ENCODE measurements at places on chromosomes 2 and 18.

GRCh38 chr2:99961196-99961913 is 181.0 kb downstream of the AFF3 start:
- DNase-seq: no peak

DNA sequence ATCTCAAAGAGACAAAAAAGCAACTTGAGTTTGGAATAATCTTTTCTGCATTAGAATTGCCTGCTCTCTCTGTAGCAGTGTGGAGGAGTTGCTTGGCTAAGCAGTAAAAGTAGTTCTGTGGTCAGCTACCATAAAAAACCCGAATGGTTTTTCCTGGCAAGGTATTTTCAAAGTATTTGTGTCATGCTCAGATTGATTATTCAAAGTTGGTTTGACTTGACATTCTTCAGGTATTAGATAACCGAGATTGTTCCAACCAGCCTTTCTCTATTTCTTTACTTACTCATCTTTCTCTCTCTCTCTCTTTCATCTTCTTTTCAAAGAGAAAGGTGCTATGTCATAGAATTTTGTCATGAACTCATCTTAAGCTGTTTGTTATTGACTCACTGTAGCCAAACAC is 404.9 kb downstream of the CPS1 start:
- no peak for DNase-seq

DNA sequence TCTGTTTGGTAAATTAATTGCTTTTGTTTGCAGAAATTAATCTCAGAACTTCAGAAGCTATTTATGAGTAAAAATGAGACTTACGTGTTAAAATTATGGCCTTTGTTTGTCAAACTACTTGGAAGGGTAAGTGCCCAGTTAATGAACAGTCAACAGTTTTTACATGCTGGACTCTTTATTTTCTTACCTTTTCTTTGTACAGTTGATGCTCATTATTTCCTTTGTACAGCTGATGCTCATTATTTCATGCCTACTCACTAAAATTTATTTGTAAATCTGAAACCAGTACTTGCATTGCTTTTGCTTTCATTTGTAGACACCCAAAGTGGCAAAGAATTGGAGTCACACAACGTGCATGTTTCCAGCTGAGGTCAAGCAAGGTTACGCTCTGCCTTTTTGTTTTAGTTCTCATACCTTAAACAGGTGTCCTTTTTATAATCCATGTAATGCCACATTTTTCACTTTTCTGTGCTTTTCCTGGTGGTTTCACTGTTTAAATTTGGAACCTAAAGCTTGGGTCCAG is 13.3 kb downstream of the RIF1 start:
- no peak for DNase-seq

DNA sequence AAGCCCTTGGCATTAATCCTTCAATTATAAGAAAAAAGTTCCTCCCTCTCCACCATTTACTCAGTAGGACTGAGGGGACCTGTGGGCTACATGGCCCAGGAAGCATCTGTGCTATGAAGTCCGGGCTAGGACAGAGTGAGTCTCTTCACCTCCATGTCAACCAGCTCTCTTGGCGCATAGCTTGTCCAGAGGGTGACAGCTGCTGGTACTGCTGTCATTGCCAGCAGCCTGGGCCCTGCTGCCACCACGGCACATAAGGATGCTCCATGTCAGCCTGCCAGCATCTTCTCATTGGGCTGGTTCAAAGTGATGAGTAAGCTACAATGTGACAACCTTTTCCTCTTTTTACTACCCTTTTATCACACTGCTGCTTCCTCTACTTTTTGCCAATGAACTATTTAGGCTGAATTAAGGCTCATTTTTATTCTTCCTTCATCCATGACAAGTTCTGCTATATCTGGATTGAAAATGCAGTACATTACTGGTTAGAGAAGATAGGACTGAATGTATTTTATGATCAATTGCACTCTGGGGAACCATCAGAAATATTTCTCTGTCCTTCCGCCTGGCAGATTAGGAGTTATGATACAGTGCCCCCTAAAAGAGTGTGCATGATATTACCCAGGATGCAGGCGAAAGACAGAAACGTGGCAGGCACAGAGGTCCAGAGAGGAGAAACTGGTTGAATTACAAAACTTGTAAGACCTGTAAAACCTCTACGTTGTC is 258.9 kb upstream of the TNP1 start:
- DNase-seq: no peak

GRCh38 chr2:70118798-70119454 is 31.6 kb downstream of the PCBP1 start:
- DNase-seq: no peak

- DNase-seq: no peak
Measured at GRCh38 chr18:78082816-78083215, 833.2 kb downstream of the GALR1 start.

GRCh38 chr18:2656981-2657512 is 1.5 kb downstream of the SMCHD1 start:
- DNase-seq: peak; percentile 50

DNA sequence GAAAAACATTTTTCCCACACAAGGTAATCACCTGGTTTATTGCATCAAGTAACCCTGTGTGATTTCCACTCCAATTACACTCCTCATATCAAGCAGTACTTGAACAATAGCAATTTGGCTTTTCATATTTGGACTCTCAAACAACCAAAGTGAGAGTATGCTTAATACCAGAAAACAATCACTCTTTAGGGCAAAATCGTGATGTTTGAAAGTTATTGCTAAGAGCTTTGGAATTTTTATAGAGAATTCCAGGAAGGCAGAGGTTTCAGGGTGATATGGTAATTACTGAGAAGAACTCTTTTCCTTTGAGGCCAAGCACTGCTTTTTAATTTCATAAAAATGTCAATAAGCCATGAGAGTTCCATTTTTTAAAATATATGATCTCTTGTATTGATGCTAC is 779.5 kb upstream of the LRRTM1 start:
- no peak for DNase-seq

DNA sequence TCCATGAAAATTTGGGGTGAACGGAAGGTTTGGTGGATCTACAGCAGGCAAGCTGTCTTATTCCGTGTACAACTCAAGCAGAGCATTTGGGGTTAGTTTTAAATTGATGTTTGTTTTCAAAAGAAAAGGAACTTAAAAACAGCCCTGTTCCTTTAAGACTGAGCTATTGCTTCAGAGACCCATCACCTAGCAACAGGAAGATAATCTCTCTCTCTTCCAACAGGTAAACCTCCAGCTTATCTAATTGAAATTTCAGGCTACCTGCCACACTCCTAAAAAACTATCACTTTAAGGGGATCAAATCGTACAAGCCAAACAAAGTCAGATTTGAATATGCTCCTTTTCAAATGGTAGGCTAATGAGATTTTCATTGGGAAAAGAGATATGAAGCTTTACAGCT is 101.8 kb downstream of the RNF152 start:
- DNase-seq: no peak

- DNase-seq: no peak
Measured at GRCh38 chr18:36085195-36085594, 17.8 kb upstream of the RPRD1A start.

GRCh38 chr2:57880446-57880845 is 166.2 kb upstream of the VRK2 start:
- DNase-seq: no peak

GRCh38 chr2:207901401-207901800 is 123.9 kb downstream of the PLEKHM3 start:
- peak; percentile 47 for DNase-seq

GRCh38 chr2:161100211-161100895 is 59.9 kb upstream of the TANK start:
- DNase-seq: no peak

DNA sequence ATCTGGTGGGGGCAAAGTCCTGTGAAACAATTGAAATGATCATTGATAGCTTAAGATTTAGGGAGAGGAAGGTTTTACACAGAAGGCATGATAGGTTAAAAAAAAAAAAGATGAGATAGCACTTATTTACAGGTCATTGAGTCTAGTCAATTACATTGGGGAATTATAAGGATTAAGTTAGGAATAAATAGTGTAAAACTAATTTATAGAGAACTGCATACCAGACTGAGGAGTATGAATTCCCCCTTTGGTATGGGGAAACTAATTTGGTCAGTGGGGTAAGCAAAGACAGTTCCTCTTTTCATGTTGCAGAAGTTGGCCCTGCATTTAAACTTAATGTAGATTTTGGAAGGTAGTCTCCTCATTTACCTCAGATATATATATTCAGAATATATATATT is 10.8 kb downstream of the GLS start:
- DNase-seq: no peak

GRCh38 chr18:5851998-5852397 is 43.3 kb downstream of the TMEM200C start:
- no peak for DNase-seq

DNA sequence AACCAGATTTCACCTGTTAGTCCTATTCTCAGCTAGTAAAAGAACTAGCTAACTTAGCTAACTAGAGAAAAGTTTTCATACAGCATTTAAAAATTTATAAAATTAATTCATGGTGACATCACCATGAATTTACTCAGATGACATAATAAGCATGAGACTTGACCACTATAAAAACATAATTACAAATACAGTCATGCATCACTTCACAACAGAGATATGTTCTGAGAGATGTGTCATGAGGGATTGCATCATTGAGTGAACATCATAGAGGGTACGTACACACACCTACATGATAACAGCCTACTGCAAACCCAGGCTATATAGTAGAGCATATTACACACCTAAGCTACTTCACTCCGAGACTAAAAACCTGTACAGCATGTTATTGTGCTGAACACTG is 481.3 kb upstream of the CHAC2 start:
- no peak for DNase-seq

DNA sequence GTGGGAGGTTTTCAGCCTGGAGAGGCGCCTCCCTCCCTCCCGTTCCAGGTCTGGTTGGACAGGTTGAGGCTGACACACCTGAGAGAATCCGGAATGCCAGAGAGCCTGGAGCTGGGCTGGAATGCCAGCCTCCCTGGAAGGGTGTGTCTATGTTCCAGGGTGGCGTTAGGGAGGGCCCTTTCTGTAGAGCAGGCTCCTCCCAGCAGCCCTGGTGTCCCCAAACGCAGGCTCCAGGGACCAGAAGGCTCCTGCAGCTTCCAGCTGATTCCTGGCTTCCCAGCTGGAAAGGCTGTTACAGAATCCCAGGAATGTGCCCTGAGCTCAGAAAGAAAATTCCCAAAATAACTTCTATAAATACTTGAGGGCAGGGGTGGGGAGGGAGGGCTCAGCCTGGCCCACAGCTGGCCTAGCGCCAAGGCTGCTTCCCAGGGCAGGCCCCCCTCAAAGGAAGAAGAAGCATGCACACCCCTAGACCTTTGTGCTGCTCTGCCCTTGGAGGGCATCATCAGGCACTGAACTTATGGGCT is 85.4 kb downstream of the STPG4 start:
- no peak for DNase-seq

Measured in DMS79 (cell line).